ENCODE measurements at places on chromosomes 12 and 14. TPM values are rescaled to one million over a fixed set of nuclear protein-coding genes. Genes with fewer than 3 reads are reported as not detected.

The FLVCR2 gene
- polyA plus RNA-seq = 1.2 TPM

The TPH2 gene
- not detected for polyA plus RNA-seq

The TCTN1 gene
- 14.7 TPM for polyA plus RNA-seq

The GLIPR1L1 gene
- not detected for polyA plus RNA-seq

The LGMN gene
- polyA plus RNA-seq = 39.0 TPM

The MLEC gene
- polyA plus RNA-seq = 14.0 TPM

The TSHR gene
- polyA plus RNA-seq = 0.02 TPM

The VWF gene
- 14.8 TPM for polyA plus RNA-seq

The CDKN1B gene
- 26.2 TPM for polyA plus RNA-seq

The KRT75 gene
- polyA plus RNA-seq = 0.19 TPM

Data from esophagus (tissue), 2 donors.